T-helper 17 cell (primary cell): ENCODE measurements at places on chromosomes 7 and 10.

GRCh38 chr10:111338805-111339204 is 262.0 kb downstream of the ADRA2A start:
- H3K36me3 ChIP-seq = no peaks in the 10 kb centered on the region
- H3K27ac ChIP-seq = no peak overlapping the region
- H3K4me3 ChIP-seq = no peak overlapping the region
- H3K4me1 ChIP-seq = no peaks in the 10 kb centered on the region
- peaks cover 14% of the 10 kb centered on the region for H3K27me3 ChIP-seq

GRCh38 chr10:63256009-63256773 is 123.1 kb downstream of the NRBF2 start:
- peak overlapping the region; percentile 15 for H3K4me3 ChIP-seq
- no peaks in the 10 kb centered on the region for H3K27me3 ChIP-seq
- H3K36me3 ChIP-seq = peaks cover 9% of the 10 kb centered on the region
- no peak for DNase-seq
- peaks cover 50% of the 10 kb centered on the region for H3K4me1 ChIP-seq
- H3K27ac ChIP-seq = peak overlapping the region; percentile 83

DNA sequence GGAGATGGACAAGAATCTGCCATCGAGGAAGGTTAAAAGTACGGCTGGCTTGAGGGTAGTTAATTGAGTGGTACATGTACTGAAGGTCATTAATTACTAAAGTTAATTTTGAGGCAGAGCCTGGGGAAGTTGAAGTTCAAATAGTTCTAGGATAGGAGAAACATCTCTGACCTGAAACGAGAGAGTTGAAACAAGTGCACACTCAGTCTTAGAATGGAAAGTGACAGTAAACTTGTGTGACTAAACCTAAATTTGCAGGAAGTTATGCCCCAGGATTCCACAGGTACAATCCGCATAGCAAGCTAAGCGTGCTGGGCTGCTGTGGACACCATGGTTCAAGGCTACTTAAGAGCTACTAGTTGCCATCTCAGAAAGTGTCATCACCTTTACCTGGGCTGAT is 209.9 kb downstream of the CHCHD3 start:
- H3K4me3 ChIP-seq = no peak overlapping the region
- DNase-seq = no peak
- H3K27me3 ChIP-seq = no peaks in the 10 kb centered on the region
- no peaks in the 10 kb centered on the region for H3K36me3 ChIP-seq

- H3K27me3 ChIP-seq = peaks cover 23% of the 10 kb centered on the region
- H3K27ac ChIP-seq = no peak overlapping the region
- peaks cover 3% of the 10 kb centered on the region for H3K4me1 ChIP-seq
- H3K4me3 ChIP-seq = no peak overlapping the region
- no peak for DNase-seq
These were observed 13.7 kb upstream of the USP6NL start for GRCh38 chr10:11625019-11625735.

DNA sequence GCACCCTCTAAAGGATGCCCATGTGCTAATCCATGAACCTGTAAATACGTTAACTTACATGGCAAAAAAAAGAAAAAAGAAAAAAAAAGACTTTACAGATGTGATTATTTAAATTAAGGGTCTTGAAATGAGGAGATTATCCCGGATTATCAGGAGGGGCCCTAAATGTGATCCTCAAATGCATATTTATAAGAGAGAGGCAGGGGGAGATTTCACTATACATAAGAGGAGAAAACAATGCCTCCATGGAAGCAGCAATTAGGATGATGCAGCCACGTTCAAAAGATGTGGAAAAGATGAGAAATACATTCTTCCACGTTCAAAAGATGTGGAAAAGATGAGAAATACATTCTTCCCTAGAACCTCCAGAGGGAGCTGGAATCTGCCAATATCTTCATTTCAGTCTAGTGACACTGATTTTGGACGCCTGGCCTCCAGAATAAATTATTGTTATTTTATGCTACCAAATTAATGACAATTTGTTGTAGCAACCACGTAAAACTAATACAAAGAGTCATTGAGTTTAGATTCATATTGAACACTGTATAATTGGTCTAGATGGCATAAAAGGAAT is 328.4 kb upstream of the GNAI1 start:
- DNase-seq = no peak
- no peaks in the 10 kb centered on the region for H3K27me3 ChIP-seq
- no peaks in the 10 kb centered on the region for H3K4me1 ChIP-seq

DNA sequence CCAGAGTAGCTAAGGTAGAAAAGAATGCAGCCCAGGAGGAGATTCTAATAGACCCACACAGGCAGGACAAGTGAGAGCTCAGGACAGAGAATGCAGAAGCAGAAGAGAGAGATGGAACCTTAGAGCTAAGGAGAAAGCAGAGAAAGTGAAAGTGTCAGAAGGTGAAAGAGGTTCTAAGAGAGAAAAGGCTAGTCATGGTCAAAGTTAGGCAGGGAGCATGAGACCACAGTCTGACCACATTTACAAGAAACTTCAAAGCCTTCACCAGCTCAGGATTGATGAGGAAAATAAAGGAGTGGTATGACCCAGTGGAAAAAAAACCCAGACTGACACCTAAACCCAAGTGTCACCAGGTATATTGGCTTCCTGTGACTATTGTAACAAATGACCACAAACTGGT is 131.8 kb upstream of the WDR11 start:
- H3K4me3 ChIP-seq = no peak overlapping the region
- no peak overlapping the region for H3K27ac ChIP-seq
- no peaks in the 10 kb centered on the region for H3K27me3 ChIP-seq
- no peak for DNase-seq
- H3K4me1 ChIP-seq = peaks cover 3% of the 10 kb centered on the region

GRCh38 chr7:87511510-87511909 is 36.0 kb upstream of the ABCB4 start:
- no peak for DNase-seq
- peaks cover 12% of the 10 kb centered on the region for H3K36me3 ChIP-seq
- no peak overlapping the region for H3K27ac ChIP-seq
- no peaks in the 10 kb centered on the region for H3K27me3 ChIP-seq
- H3K4me1 ChIP-seq = peaks cover 10% of the 10 kb centered on the region

GRCh38 chr10:132860532-132860931 is 74.6 kb upstream of the NKX6-2 start:
- H3K36me3 ChIP-seq = no peaks in the 10 kb centered on the region
- peaks cover 47% of the 10 kb centered on the region for H3K27me3 ChIP-seq
- DNase-seq = peak; percentile 2
- H3K4me1 ChIP-seq = peaks cover 4% of the 10 kb centered on the region
